Fibroblast of mammary gland (primary cell): ENCODE measurements at places on chromosomes 3 and 15.
A peak's percentile ranks its signal among the peaks of the same experiment; 100 is the strongest.

DNA sequence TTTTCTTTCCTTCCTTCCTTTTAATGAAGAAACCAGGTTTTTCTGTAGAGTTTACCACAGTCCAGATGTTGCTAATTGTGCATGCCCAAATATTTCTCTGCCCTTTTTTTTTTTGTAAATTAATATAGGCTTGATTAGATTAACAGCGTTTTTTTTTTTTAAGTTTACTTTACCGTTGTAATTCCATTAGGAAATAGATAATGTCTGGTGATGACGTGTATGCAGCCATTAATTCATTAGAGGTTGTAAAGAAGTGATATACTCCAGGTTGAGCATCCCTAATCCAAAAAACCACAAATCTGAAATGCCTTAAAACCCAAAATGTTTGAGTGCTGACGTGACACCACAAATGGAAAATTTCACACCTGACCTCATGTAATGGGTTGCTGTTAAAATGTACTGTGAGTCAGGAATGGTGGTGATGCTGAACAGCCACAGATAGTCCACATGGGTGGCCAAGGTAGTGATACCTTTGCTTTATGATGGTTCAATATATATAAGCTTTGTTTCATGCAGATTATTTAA, 43.2 kb downstream of the KNL1 start:
- no peak for DNase-seq

- DNase-seq = no peak
Measured at GRCh38 chr3:106485802-106486201, 617.0 kb upstream of the CBLB start.

GRCh38 chr15:29668120-29668602, 154.1 kb downstream of the TJP1 start:
- peak; percentile 89 for DNase-seq

DNA sequence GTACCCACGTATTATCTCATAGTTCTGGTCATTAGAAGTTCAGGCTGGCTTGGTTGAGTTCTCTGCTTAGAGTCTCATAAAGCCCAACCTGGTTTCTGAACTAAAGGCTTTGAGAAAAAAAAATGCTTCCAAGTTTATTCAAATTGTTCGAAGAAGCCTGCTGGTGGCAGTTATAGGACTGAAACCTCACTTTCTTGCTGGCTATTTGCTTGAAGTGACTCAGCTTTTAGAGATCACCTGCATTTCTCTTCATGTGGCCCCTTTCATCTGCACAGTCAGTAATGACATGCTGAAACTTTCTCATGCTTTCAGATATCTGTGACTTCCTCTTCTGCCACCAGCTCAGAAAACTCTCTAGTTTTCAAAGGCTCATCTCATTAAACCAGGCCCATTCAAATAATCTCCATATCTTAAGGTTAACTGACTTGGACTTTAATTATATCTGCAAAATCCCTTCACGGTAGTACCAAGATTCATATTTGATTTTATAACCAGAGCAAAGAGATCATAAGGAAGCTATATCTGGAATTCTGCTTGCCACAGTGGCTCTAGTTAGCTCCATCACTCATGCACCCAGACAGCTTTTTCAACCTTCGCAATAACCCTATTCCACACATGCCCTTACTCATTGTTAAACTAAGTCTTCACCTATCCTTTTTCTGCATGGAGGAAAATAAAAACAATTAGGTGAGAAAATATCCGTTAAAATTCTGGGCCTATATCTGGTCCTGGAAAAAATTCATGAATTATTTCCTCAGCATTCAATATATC, 433.8 kb upstream of the CBLB start:
- DNase-seq = no peak

DNA sequence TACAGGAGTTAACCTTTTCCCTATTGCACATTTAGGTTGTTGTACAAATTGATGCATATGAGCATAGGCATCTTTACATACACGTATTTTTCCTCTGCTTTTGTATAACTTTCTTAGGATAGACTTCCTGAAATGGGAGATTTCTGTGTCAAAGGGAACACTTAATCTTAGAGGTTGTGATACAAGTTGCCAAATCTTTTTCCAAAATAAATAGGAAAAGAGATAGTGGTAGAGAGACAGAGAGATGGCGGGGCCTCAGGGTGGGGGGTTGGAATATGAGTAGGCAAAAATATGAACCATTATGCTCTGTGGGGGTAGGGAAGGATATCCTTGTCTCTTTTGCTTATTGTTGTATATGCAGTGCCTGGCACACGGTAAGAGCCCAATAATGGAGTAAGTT, 70.7 kb upstream of the UBE2E1 start:
- no peak for DNase-seq

GRCh38 chr3:157520485-157521150, 17.4 kb upstream of the VEPH1 start:
- peak; percentile 61 for DNase-seq

GRCh38 chr3:155370764-155371503, 77.5 kb upstream of the STRIT1 start:
- DNase-seq = no peak

GRCh38 chr3:55607844-55608243, 120.7 kb upstream of the WNT5A start:
- DNase-seq = no peak

DNA sequence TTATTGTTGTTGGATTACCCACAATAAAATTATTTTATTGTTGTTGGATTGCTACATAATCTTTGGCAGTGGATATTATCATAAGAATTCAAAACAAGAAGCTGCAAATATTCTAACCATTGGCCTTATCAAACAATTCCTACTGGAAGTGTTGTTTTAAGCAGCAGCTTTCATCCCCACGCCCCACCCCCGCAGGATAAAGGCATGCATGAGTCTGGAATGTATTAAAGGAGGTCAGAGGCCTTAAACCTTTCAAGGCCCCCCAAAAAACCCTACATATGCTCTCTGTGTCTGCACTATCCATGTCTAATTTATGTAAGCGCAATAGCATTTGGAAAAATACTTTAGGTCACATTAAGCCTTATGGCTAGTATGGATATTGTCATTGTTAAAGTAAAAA, 23.1 kb downstream of the P3H2 start:
- DNase-seq = no peak

DNA sequence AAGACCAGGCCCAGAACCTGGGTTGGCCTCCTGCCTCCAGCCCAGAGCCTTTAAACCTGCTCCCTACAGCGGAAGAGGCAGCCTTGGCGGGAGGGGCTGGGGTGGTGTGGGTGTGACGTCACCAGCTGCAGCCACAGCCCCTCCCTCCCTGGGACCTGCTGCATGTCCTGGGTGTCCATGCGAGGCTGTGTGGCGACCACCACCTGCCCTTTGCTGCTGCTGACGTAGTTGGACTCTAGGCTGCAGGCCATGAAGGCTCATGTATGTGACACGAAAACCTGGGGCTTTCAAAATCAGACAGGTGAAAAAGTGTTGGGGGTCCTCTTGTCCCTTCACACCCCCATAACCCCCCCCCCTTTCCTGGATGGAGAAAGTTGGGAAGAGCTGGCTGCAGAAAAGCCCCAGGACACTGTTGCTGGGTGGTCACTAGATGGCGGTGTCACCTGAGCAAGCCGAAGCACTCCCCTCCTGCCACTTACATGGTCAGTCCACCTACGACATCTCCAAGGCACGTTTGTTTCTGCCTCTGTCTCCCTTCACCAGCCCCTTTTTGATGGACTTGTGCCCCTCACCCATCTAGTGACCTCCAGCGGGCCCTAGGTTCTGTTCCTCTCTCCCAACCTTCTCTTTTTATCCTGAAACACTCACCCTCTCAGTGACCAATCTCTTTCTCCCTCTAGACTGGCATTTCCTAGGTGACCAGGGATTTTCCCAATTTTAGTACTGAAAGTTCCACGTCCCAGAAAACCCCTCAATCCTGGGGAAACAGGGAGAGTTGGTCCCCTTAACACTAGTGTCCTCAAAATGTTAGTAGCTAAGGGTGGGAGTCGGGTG, 35.2 kb downstream of the SLC6A20 start:
- DNase-seq = peak; percentile 71

GRCh38 chr15:91927585-91927984, 74.1 kb downstream of the SLCO3A1 start:
- DNase-seq = no peak

- DNase-seq = no peak
Measured at GRCh38 chr3:67580430-67581000, 73.9 kb downstream of the SUCLG2 start.

GRCh38 chr3:105829871-105830622, 38.8 kb downstream of the CBLB start:
- DNase-seq = peak; percentile 77

DNA sequence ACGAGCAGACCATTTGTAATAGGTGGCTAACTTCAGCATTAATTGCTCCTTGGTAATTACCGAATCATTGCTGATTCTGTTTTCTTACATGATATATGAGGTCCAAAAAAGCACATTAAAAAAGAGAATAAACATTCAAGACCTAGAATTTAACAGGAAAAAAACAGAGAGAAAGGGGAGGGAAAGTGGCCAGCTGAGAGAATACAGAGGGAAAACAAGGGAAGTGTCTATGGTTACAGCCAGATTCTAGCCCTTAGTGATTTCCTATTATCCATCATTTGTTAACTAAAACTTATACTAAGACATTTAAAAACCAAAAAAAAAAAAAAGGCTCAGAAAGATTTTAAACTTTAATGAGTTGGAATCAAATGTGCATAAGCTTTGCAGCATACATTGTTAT, 168.7 kb downstream of the LRTM1 start:
- no peak for DNase-seq

- no peak for DNase-seq
Measured at GRCh38 chr15:98382139-98382538, 266.2 kb upstream of the IGF1R start.

GRCh38 chr3:135503760-135504686, 461.5 kb upstream of the PPP2R3A start:
- peak; percentile 70 for DNase-seq

DNA sequence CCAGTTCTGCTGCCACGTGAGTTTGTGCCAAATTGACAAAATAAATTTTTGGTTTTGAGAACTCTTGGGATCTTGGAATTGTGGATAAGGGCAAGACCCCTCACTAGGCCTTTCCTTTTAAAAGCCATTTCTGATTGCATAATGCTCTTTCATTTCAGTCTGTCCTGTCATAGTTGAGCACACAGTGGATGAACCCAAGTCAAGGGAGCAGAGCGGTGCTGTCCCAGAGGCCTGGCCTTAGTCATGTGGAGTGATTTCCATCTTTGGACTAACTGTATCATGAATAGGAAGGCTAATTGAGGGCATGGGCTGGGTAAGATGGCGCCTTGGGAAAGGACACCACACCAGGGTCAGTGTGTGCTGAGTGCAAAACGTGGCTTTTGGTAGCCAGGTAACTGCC, 304.0 kb downstream of the UACA start:
- DNase-seq = no peak

DNA sequence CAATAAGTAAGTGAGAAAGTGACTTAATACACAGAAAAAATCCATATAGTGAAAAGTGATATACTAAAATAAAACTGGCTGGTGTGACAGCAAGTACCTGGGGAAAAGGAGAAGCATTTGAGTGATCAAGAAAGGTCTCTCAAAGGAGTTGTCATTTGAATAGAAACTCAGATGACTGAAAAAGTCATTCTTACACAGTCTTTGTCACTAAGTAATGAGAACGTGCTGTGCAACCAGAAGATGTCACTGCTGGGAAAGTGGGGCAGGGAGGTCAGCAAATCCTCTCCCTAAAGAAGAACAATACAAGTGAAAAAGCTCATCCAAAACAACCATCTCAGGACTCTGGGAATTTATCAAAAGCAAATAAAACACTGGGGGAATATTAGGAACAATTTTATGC, 317.5 kb upstream of the TRIM42 start:
- no peak for DNase-seq

DNA sequence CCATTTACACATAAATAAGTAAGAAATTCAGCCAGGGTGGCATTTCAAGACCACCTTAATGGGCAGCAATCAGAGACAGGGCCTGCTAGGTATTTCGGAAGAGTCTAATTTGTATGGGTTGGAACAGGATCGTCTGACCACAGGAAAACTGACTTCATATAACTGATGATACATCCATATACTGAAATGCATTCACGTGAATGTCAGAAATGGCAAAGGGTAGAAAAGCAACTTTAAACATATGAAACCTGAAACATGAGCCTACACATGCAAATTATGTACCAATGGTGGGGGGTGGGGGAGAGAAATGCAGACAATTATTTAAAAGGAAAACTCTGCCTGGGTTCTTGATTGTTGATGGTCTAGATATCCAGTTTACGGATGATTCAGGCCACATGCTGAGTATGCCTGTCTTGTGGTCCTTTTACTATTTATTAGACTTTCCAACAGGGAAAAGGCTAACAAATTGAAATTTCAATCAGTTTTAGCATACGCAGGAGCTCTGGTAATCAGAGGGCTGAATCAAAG, 582.2 kb downstream of the FOXP1 start:
- DNase-seq = no peak

DNA sequence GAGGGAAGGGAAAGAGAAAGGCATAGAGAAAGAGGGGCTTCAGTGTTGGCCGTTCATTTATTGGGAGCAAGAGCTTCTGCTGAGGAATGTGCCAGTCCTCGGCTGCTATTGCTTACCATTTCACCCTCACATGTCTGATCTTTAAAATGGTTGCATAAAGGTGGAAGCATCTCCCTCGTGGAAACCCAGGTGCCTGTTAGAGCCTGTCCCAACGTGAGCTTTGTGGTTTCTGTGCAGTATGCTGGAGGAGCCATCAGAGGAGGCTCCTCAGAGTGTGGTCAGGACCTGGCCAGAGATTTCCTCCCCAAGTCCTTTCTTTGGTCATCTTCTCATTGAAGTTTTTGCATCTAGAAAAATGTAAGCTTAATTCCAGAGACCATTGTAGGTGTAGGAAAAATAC, 34.4 kb downstream of the PSMD6 start:
- DNase-seq = no peak

GRCh38 chr3:7960601-7961000, 541.0 kb upstream of the LMCD1 start:
- no peak for DNase-seq

DNA sequence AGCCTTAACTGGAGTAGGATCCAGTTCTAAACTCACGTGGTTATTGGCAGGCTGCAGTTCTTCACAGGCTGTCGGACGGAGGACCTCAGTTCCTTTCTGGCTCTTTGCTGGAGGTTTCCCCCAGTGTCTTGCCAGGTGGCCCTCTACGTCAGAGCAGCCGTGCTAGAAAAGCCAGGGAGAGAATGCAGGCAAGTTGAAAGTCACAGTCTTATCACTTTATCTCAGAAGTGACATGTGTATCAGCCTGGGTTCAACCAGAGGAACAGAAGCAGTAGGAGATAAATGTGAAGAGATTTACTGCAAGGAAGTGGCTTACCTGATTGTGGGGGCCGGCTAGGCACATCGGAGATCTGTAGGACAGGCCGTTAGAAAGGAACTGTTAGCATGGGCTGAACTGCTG, 125.3 kb upstream of the BNIP2 start:
- no peak for DNase-seq
